Temporal lobe (tissue), 4 donors: ENCODE measurements at places on chromosomes 4 and X. TPM values are rescaled to one million over a fixed set of nuclear protein-coding genes. Genes with fewer than 3 reads are reported as not detected.

The PNMA6E gene
- not detected for total RNA-seq

The TBC1D19 gene
- 72.0 TPM for total RNA-seq

The CT45A7 gene
- not detected for total RNA-seq

The CDS1 gene
- 6.6 TPM for total RNA-seq

The TMEM255A gene
- total RNA-seq = 3.0 TPM

The HELT gene
- not detected for total RNA-seq

The SPANXN4 gene
- not detected for total RNA-seq

The F11 gene
- total RNA-seq = 0.25 TPM

The CXCL1 gene
- total RNA-seq = 1.5 TPM

The MAGEE1 gene
- 12.0 TPM for total RNA-seq

The ZFP92 gene
- total RNA-seq = 0.98 TPM

The USP17L27 gene
- total RNA-seq = not detected

The IQCM gene
- not detected for total RNA-seq

The FGFBP1 gene
- not detected for total RNA-seq

The LGI2 gene
- total RNA-seq = 0.98 TPM

The HGFAC gene
- 2.2 TPM for total RNA-seq

The ZNF41 gene
- 11.3 TPM for total RNA-seq

The PAGE1 gene
- total RNA-seq = 0.49 TPM

The REELD1 gene
- not detected for total RNA-seq

The TENM3 gene
- 71.5 TPM for total RNA-seq

The ZNF732 gene
- 0.49 TPM for total RNA-seq

The UGT2B15 gene
- total RNA-seq = not detected

The BGN gene
- total RNA-seq = 4.4 TPM

The IQSEC2 gene
- 14.0 TPM for total RNA-seq

The CFAP99 gene
- total RNA-seq = not detected

The SFRP2 gene
- total RNA-seq = 2.7 TPM

The REST gene
- total RNA-seq = 7.6 TPM

The MAP3K15 gene
- total RNA-seq = 0.74 TPM

The STIM2 gene
- 17.0 TPM for total RNA-seq

The MORC4 gene
- total RNA-seq = 6.6 TPM

The ARHGAP36 gene
- under 0.01 TPM for total RNA-seq

The PDE6B gene
- 4.7 TPM for total RNA-seq

The DUSP9 gene
- 1.7 TPM for total RNA-seq

The C4orf46 gene
- total RNA-seq = 14.0 TPM

The TMEM35A gene
- 74.0 TPM for total RNA-seq

The SOWAHD gene
- total RNA-seq = 0.25 TPM

The GRXCR1 gene
- total RNA-seq = not detected

The AKAP17A gene
- 9.8 TPM for total RNA-seq

The COQ2 gene
- total RNA-seq = 9.1 TPM

The FGFR3 gene
- 6.1 TPM for total RNA-seq

The SPOCK3 gene
- 10.8 TPM for total RNA-seq

The RAPGEF2 gene
- 153 TPM for total RNA-seq
